ENCODE measurements at places on chromosomes 7 and 10.

GRCh38 chr7:127675721-127676120 lies 23.7 kb downstream of the SND1 start:
- DNase-seq = no peak

DNA sequence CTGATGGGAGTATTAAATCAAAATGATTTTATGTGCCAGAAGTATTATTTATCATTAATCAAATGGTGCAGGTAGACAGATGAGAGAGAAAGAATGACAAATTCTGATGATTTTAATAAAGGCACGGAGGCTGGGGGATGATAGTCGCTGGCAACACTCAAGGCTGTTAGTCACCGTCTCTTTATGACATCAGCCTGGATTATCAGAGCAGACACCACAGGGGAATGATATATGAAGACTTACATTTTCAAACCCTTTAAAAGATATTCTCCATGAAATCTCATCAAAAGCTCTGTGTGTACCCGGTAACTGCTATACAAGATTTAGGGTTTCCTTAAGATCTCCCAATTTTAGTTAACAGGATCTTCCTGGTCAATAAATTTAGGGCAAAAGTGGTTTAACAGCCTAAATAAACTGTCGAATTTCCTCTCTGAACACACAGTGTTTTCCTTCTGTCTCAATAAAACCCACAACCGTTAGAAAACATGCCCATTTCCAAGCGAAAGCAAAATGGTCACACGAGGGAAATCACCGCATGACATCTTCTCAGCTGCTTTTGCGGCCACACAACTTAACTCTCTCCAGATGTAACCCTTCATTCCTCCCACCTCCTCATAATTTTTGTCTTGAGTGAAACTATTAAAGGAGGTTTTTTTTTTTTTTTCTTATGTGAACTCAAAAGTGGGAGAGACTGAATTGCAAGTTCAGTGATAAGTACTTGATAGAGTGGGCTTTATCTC lies 133.2 kb upstream of the FAM171A1 start:
- DNase-seq = peak; percentile 21

GRCh38 chr7:69035826-69036225 lies 562.4 kb upstream of the AUTS2 start:
- DNase-seq = no peak

- no peak for DNase-seq
Measured at GRCh38 chr7:55381189-55381588, 16.1 kb downstream of the LANCL2 start.

- no peak for DNase-seq
Measured at GRCh38 chr7:131341690-131342089, 14.0 kb downstream of the MKLN1 start.

Measured in amniotic stem cell (primary cell).